ENCODE measurements at places on chromosomes 6 and 20. TPM values are rescaled to one million over a fixed set of nuclear protein-coding genes. Genes with fewer than 3 reads are reported as not detected.

Gene PRDM13
- not detected for total RNA-seq

Gene DEFB124
- not detected for total RNA-seq

- H3K4me3 ChIP-seq: peak overlapping the region; percentile 85
- H3K4me1 ChIP-seq: peaks cover 65% of the 10 kb centered on the region
- no peak for DNase-seq
- H3K36me3 ChIP-seq: peaks cover 6% of the 10 kb centered on the region
- no peaks in the 10 kb centered on the region for H3K27me3 ChIP-seq
Measured at GRCh38 chr6:85675030-85675819, 32.5 kb upstream of the SYNCRIP start.

- H3K4me3 ChIP-seq: no peak overlapping the region
- H3K4me1 ChIP-seq: no peaks in the 10 kb centered on the region
- no peak overlapping the region for H3K27ac ChIP-seq
- DNase-seq: no peak
Measured at GRCh38 chr20:17381724-17382123, 149.5 kb downstream of the BFSP1 start.

DNA sequence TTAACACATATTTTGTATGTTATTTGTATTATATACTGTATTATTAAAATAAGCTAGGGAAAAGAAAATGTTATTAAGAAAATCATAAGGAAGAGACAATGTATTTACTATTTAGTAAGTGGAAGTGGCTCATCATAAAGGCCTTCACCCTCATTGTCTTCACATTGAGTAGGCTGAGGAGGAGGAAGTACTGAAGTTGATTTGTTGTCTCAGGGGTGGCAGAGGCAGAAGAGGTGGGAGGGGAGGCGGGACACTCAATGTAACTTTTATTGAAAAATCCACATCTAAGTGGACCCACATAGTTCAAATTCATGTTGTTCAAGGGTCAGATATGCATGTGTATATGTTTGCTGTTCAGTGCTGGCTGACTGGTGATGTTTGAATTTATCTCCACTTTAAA is 210.2 kb upstream of the CITED2 start:
- H3K36me3 ChIP-seq: no peaks in the 10 kb centered on the region
- no peaks in the 10 kb centered on the region for H3K27me3 ChIP-seq
- no peak overlapping the region for H3K27ac ChIP-seq
- no peak overlapping the region for H3K4me3 ChIP-seq
- DNase-seq: no peak

GRCh38 chr6:124080483-124080882 is 276.8 kb downstream of the NKAIN2 start:
- no peak overlapping the region for H3K4me3 ChIP-seq
- H3K4me1 ChIP-seq: no peaks in the 10 kb centered on the region
- H3K36me3 ChIP-seq: no peaks in the 10 kb centered on the region

DNA sequence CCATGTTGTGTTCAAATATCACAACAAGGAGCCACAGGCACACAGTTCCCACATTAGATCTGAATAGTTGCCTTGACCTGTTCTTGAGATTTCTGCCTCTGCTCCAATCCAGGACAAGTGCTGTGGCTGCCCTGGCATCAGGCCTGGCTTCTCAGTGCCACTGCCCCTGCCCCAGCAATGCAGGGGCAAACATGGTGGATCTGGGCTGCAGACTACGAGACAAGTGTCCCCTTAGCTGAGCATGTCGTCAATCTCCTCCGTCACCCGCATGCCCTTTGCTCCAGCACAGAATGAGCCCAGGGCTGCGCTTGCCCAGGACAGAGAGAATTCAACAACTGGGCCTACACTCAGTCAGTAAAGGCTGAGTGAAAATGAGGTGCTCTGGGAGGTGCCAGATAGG is 201.6 kb downstream of the SYNDIG1 start:
- H3K36me3 ChIP-seq: no peaks in the 10 kb centered on the region
- no peaks in the 10 kb centered on the region for H3K4me1 ChIP-seq
- no peak overlapping the region for H3K27ac ChIP-seq
- H3K4me3 ChIP-seq: no peak overlapping the region
- no peaks in the 10 kb centered on the region for H3K27me3 ChIP-seq

All from esophagus muscularis mucosa (tissue), 4 donors.